ENCODE measurements at places on chromosomes 2 and 18.
A peak's percentile ranks its signal among the peaks of the same experiment; 100 is the strongest.

- no peak for DNase-seq
Observed at GRCh38 chr18:58026395-58026794, 17.6 kb upstream of the NEDD4L start.

DNA sequence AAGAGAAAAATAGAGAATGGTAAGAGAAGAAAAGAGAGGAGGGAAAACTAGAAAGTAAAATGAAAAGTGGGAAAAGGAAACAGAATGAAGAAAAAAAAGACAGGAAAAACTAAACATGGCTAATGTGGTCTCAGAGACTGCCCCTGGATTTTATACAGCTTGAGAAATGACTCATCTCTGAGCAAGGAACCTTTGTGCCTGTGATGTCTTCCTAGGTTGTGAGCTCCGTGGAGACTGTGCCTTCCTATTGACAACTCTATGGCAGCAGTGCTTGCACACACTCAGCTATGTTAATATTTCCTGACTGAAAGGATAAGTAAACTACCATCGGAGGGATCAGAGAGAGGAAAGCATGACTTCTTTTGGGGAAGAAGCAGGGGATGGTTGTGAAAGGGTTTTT lies 203.8 kb downstream of the RDH14 start:
- no peak for DNase-seq

DNA sequence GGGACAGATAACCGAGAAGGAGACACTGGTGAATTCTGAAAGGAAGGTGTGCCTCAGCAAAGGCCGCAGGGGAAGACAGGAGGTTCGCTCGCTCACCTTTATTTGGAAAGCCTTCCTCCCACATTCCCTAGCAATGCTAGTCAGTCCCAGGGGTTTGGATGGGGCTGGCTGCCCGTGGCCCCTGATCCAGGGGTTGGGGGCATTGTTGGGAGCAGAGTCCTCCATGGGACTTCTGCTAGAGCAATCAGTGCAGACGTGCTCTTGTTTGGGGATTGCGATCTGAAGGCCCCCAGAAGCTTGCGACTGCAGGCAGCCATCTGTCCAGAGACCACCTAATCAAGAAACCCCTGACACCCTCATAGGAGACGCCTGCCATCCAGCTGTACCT lies 6.0 kb upstream of the CYP27C1 start:
- no peak for DNase-seq

DNA sequence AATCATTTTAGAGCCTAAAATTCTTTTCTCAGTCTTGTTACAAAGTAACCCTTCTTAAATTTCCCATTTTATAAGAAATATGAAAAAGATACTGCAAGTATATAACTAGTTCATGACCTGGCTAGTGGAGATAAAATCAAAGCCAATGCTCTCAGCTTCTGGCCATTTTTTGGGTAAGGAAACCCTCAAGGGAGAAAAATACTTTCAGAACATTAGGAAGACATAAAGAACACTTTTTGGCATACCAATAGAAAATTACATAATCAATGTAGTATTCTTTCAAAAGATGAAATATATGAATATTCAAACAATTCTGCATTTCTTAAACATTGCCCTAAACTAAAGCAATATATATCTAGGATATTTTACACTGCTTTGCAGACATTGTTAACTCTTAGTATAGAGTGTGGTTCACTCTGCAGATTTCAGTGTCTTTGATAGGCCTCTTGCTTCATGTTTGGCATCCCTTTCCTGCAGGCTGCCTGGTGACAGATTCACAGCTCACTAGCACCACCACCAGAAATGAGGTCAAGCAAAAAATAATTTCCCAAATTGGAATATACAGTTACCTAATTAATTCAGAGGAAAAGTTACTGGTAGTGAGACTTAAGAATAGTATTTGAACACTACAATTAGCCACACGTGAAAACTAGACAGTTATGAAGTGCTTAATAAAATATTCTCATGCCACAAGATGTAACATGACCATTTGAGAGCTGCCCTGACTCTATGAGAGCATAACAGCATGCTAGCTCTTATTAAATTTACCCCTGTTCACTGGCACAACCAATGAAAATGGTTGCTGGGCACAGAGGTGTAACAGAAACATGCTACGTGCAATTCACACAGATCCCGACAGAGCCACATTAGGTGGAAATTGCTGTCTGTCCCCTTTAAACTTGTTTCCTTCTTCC lies 36.0 kb downstream of the PAIP2B start:
- peak; percentile 20 for DNase-seq

- DNase-seq = no peak
Observed at GRCh38 chr2:82428251-82428650, 2030.8 kb downstream of the SUCLG1 start.

- no peak for DNase-seq
Observed at GRCh38 chr18:63725682-63726480, 23.1 kb downstream of the SERPINB11 start.

DNA sequence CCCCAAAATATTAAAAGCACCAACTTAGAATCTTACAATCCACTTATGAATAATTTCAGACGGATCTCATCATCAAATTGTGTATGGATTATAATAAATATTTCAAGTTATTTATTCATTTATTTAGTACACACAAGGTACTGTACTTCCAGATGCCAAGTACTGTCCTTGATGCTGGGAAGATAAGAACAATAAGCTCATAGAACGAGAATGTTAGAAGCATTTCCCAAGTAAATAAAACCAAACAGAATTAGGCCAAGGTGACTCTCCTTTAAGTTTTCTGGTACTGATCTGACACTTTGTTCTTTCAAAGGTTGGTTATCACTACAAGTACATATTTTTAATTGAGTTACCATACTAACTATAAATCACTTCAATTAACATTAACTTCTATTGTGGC lies 416.1 kb upstream of the ETAA1 start:
- no peak for DNase-seq

DNA sequence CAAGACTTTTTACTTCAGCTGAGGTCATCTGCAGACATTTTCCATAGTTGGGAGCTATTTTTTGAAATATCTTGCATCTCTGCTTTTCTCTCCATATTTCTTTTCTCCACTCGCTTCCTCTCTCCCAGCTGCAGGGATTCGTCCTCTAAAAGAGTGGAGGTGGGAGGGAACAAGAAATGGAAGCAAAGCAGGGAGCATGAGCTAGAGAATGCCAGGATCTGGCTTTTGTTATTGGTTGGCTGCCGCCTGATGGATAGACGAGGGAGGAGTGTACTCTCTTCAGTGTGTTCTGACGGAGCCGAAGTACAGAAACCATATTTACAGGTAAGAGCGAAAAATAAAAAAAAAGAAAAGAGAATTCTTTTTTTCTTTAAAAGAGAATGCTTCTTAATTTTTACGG lies at the start of gene CSRNP3:
CSRNP3 (plus strand) TSS at position 282 of the 400 bp plus-strand sequence. CDS start 125,368 bp downstream, outside the sequence.
- DNase-seq = peak; percentile 59

GRCh38 chr2:26678035-26678434 lies 14.5 kb upstream of the KCNK3 start:
- DNase-seq = no peak

- DNase-seq = no peak
Observed at GRCh38 chr18:75199327-75199726, 9.6 kb downstream of the PTGR3 start.

DNA sequence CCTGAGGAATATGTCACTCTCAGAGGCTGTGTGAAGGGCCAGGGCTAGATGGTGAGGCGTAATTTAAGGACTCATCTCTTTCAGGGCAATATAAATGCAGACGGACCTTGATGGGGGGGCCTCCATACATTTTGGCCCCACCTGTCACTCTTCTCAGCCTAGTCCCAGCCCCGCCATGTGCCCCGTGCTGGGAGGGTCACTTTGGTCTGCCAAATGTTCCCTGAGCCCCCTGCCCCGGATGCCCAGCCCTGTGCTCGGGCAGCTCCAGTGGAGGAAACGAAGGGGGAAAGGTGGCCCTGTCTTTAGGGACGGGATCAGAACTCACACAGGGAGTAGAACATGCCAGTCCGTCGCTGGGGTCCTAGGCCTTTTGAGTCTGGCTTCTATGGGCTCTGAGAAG lies 168.6 kb downstream of the KLHL29 start:
- DNase-seq = no peak

- DNase-seq = no peak
Observed at GRCh38 chr2:223696719-223697118, 94.6 kb upstream of the SCG2 start.

DNA sequence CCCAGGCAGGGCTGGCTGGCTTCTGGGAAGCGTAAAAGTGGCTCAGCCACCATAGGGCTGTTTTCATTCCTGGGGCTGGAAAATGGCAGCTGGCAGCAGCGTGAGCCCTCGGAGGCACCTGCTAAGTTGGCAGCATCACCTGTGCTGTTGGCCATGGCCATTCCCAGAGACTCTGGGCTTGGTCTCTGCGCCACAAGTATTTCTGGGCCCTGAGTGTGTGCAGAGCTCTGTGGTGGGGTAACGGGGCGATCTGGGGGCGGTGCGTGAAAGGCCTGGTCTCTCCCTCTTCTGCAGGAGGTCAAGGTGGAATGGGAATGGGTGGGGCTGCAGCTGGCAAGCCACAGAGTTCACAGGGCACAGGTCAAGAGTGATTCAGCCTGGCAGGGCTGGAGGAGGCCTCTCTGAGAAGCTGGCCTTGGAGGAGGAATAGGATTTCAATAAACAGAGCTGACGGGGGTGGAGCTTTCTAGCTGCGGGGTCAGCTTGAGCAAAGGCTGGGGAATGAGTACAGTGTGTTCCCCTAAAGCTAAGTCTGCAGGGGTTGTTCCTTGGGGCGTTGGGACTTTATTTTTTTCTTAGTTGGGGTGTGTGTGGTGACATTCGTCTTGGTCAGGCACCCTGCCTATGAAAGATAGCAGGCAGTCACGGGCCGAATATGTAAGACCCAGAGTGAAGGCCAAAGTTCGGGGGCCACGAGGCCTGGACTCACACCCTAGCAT lies 10.3 kb upstream of the NTSR2 start:
- no peak for DNase-seq
